Stimulated activated CD4-positive, alpha-beta T cell treated with anti-CD3 and anti-CD28 coated beads, Interleukin-4, amount 100 ng/mL, for 24 hours (primary cell): ENCODE measurements at places on chromosomes 2 and 18.

- DNase-seq, result no peak
These were observed 177.8 kb upstream of the SCN7A start for GRCh38 chr2:166671801-166672200.

DNA sequence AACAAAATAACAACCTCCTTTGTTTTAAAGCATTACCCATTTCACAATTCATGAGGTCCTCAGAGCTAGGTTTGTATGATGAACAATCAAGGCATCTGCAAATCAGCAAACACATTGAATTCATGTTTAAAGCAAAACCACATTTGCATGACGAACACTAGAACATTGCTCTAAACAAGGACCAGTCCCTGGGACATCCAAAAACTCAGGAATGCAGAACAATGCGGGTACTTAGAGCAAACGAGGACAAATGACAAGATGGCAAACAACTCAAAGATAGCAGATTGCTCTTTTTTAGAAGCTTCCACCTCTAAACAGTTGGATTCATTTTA lies 45.7 kb upstream of the RALBP1 start:
- DNase-seq, result no peak

GRCh38 chr2:179172894-179173293 lies 91.7 kb downstream of the SESTD1 start:
- DNase-seq, result no peak

DNA sequence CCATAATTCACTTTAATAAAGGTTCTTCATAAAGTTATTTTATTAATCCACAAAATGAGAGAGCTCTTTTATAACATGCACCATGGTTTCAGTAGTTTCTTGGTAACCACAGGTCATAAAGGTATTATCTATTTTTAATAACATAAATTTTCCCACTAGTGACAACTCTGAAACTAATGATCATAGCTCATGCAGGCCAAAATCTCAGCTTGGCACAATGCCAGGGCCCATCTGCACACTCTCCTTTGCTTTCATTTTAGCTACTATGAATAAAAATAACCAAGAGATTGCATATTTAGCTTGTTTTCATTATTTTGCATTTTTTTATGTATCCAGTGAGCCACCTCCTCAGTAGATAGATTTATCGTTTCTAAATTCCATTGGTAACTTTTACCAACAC lies 691.8 kb upstream of the CHAC2 start:
- DNase-seq, result no peak

- no peak for DNase-seq
These were observed at the start of gene GNLY for GRCh38 chr2:85694052-85695025. Gene GNLY, plus strand, starts transcription at chr2:85694358. Its CDS starts 61 bp downstream, at chr2:85694419.

GRCh38 chr18:58230438-58231179 lies 186.6 kb downstream of the NEDD4L start:
- no peak for DNase-seq

DNA sequence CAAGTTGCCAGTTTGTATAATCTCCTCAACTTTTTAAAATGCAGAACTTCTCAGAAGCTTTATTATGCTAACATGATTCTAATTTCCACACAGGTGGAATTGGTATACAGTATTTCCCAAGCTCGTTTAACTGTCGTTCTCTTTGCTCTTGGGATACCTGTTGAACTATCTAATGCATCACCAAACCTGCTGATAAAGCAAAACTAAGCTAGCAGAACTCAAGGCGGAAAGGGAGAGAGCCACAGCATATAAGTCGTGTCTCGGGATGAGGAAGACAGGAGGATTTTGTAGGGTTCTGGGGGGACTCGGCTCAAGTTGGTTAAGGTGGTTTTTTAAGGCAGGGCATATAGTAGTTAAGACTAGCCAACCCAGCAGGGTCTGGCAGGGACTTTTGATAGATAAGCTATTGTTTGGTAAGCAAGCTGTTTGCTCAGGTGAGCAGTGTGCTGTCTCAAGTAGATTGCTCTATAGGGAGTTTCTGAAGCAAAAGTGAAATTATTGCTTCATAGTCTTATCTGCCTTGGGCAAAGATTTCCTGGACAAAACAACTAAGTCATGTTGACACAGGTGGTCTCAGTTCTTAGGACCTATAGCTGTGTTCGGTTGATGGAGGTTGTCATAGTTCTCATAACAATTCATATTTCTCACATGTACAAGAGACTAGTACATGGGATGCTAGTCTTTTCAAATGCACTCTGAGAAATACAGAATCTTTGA lies 28.2 kb upstream of the CHRNA1 start:
- DNase-seq, result no peak

GRCh38 chr2:1742681-1743395 lies 1.5 kb downstream of the PXDN start:
- DNase-seq, result no peak

DNA sequence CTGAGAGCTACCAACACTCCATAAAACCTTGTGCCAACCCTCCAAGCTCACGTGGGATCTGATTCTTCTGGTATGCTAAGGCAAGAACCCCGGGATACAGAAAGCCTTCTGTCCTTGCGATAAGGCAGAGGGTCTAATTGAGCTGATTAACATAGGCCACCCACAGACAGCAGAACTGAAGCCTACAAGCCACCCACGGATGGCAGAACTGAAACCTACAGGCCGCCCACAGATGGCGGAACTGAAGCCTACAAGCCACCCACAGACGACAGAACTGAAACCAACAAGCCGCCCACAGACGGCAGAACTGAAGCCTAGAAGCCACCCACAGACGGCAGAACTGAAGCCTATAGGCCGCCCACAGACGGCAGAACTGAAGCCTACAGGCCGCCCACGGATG lies 216.3 kb downstream of the SNTG2 start:
- DNase-seq, result no peak

DNA sequence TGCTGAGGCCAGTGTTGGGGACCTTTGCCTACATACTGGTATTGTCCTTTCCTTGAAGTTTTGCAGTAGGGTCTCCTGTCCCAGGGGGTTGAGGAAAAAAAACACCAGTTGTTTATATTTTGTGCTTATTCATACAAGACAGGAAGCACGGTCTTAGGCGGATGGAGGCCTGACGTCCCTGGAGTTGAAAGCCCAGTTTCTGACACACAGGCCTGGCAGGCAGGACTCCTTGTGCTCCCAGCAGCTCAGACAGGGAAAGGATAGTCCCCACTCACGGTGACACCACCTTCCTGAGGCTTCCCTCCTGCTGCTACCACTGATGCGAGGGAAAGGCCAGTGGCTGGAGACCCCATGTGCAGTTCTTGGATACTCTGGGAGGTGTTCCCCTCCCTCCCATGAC lies 15.5 kb upstream of the SP100 start:
- DNase-seq, result no peak

DNA sequence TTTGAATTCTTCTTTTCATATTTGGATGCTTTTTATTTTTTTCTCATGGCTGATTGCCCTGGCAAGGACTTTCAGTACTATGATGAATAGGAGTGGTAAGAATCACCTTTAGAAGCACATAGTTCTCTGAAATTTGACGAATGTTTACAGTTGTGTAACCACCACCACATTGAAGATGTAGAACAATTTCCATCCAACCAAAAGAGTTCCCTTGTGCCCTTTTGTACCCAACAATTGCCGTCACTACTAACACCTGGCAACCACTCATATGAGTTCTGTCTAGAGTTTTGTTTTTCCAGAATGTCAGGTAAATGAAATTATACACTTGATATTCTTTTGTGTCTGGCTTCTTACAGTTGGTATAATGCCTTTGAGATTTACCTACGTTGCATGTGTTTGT lies 28.7 kb upstream of the SLC16A14 start:
- no peak for DNase-seq

GRCh38 chr2:9440058-9440727 lies 16.7 kb downstream of the CPSF3 start:
- DNase-seq, result no peak

GRCh38 chr2:65878011-65878340 lies 445.6 kb upstream of the SPRED2 start:
- no peak for DNase-seq

DNA sequence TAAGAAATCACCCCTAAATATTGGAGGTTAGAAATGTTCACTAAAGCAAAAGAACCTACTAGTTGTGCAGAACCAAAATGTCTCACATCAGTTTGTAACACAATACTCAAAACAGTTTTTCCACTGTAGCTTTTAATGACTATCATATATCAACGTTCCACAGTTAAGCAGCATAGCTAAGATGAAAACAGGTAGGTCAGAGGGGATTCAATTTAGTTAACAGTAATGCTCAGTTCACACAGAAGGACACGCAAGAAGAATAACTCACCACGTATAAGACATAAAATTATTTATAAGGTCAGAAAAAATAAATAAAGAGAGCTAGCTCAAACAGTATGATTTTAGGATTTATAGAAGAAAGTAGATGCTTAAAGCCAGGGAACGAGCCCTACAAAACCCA lies 118.9 kb upstream of the CCDC150 start:
- DNase-seq, result no peak

GRCh38 chr18:13471198-13471845 lies 252.8 kb downstream of the LDLRAD4 start:
- DNase-seq, result no peak

DNA sequence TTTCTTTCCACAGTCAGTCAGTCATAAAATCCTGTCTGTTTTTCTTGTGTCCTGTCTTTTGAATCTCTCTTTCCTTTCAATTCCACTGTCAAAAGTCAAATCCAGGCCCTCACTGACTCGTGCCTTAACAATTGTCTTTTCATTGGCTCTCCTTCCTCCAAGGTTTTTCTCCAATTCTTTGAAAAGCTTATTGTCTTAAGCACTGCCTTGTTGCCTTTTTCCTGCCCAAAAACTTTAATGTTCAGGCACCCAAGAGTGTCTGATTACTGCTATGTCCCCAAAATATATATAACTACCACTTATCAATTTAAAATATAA lies 13.9 kb upstream of the SULT1C4 start:
- no peak for DNase-seq

- DNase-seq, result no peak
These were observed 21.7 kb upstream of the CXCR4 start for GRCh38 chr2:136139631-136140030.

- DNase-seq, result no peak
These were observed 36.3 kb downstream of the NCKAP1 start for GRCh38 chr2:183001948-183002347.

DNA sequence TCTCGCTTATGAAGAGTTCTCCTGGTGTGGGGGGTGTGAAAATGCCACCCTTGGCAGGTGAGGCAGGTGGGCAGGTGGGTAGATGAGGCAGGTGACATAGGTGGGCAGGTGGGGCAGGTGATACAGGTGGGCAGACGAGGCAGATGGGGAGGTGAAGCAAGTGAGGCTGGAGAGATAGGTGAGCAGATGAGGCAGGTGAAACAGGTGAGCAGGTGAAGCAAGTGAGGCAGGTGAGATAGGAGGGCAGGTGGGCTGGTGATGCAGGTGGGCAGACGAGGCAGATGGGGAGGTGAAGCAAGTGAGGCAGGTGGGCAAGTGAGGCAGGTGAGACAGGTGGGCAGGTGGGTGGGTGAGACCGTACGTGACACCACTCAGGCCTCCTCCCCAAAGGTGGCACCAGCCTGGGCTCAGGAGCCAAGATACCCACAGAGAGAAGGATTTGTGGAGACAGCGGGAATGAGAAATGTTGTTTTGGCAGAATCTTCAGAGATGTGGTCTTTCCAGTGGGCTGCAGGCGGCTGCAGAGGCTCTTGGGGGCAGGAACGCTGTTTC lies 232.3 kb upstream of the MYT1L start:
- no peak for DNase-seq
